ENCODE measurements at places on chromosomes 13 and 19. TPM values are rescaled to one million over a fixed set of nuclear protein-coding genes. Genes with fewer than 3 reads are reported as not detected.

The FGF14 gene
- 0.06 TPM for total RNA-seq

The CGB5 gene
- total RNA-seq = 1.1 TPM

GRCh38 chr13:35979361-35979951 lies 151.7 kb downstream of the DCLK1 start:
- peak; percentile 96 for DNase-seq

The OR7A5 gene
- total RNA-seq = 0.34 TPM

DNA sequence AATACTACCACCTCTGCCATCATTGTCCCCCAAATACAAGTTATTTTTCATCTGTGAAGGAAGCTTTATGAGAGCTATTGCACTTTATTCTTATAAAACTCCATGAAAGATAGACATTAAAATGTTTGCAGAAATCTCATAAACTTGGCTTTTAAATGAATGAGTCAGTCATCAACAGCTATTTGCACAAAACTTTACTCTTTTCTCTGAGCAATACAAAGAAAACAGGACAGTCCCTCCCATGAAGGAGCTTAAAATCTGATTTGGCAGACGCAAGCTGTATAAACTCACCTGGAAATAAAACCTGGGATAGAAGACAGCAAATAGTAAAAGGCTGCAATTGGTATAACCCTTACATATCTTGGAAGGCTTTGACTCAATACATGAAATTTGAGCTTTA lies 16.6 kb upstream of the RCBTB1 start:
- peak; percentile 24 for DNase-seq

The ZNF793 gene
- total RNA-seq = 1.6 TPM

DNA sequence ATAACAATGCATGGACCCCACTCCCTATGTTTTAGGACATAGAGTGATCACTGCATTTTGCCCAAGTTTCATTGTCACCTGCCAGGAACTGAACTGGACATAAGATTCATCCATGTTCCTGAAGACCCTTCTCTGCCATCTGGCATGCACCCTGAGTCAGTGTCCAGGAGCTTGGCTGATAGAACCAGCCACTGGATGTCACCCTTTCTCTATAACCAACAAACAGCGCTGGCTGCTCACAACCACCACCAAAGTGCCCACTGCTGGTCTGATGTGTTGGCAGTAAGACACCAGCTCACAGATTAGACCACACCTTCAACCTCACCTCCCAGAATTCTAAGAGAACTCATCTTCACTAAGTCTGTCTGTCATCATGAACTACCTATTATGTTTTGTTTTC lies 333.4 kb downstream of the ITGBL1 start:
- DNase-seq = peak; percentile 24

The TEX101 gene
- total RNA-seq = not detected

- peak; percentile 55 for DNase-seq
These were observed 39.1 kb downstream of the SMAD9 start for GRCh38 chr13:36880961-36881360.

Measured in LHCN-M2 (cell line).